ENCODE measurements at places on chromosomes 6 and 20.

DNA sequence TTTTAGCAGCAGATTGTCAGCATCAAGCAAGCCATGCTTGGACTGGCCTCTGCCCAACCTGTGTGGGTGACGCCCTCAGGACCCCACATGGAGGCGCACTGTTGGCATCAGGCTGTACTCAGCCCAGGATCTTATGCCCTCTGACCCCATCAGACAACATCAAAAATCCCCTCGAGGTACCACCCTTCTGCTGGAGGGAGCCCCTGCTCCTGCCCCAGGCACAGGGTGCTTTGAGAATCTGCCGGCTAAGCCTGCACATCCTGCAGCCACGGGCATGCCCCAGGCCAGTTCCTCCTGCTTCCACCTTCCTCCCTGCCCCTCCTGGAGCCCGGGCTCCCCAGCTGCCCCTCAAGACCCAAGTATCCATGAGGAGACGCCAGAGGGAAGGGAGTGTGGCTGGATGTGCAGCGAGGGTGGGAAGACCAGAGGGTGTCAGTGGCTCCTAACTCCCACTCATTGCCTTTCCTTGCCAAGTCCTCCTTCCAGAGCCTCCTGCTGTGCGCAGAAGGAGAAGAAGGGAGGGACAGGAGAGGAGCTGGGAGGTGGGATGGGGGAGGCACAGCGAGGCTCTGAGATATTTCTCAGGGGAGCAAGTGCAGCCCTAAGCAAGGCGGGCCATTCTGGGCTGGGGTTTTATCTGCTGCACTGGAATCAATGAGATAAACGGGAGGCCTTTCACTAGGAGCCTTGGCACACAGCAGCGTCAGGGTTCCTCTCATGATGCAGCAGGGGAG lies 77.4 kb upstream of the CST7 start:
- DNase-seq: no peak

DNA sequence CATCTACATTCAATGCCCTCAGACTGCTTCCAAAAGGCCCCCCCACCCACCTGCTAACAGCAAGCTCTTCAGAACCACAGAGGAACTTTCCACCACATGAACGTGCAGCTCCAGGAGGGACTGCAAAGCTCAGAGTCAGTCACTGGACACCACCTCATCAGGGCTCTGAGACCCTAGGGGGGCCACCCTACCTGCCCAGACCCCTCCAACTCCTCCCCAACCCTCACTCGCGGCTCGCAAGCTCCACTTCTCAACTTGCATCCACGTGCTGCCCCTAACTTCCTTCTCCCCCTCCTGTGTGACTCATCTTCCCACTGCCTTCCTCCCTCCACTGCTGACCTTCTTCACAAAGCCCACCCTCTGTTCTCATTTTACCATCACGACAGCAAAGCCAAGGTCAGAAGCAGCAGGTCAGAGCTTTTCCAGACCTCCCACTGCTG lies 6.5 kb downstream of the MBOAT1 start:
- DNase-seq: no peak

- DNase-seq: peak; percentile 61
These were observed 219.3 kb downstream of the ARHGAP18 start for GRCh38 chr6:129490521-129491255.

DNA sequence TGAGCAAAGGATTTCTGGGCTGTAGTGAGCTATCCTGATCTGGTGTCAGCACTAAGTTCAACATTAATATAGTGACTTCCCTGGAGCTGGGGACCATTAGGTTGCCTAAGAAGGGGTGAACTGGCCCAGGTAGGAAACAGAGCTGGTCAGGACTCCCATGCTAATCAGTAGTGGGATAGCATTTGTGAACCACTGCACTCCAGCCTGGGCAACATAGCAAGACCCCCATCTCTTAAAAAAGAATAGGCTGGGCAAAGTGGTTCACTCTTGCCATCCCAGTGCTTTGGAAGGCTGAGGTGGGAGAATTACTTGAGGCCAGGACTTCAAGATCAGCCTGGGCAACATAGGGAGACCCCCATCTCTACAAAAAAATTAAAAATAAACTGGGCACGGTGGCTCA lies 39.3 kb downstream of the BAK1 start:
- DNase-seq: no peak

GRCh38 chr6:150510576-150510975 lies 89.1 kb upstream of the PLEKHG1 start:
- DNase-seq: no peak

GRCh38 chr6:126233192-126233591 lies 106.7 kb upstream of the CENPW start:
- DNase-seq: no peak

DNA sequence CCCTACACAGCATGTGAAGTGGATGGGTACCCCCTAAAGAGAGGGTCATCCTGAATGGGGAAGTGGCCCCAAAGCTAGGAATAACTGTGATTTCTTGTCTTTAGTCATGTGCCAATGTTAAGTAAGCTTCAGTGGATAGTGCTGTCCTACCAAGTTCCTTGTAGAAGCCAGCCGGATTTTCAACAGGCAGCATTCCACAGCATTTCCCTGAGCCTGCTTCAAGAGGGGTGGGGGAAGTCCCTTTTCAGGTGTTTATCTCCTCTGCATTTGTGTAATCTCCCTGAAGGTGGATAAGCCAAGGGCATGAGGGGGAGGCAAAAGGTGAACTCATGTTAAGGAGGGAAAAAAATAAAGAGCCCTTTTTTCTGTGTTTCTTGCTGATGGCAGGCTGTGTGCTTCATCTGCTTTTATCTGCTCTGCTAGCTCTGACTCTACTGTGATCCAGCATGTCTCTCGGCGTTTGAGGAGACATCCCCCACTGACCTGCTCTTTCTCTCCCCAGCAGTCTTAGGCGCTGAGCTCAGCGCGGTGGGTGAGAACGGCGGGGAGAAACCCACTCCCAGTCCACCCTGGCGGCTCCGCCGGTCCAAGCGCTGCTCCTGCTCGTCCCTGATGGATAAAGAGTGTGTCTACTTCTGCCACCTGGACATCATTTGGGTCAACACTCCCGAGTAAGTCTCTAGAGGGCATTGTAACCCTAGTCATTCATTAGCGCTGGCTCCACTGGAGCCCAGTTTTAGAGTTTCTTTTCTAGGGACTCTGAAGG lies 1.9 kb downstream of the EDN1 start:
- DNase-seq: no peak

GRCh38 chr6:157551041-157551832 lies 170.2 kb downstream of the ZDHHC14 start:
- DNase-seq: no peak

DNA sequence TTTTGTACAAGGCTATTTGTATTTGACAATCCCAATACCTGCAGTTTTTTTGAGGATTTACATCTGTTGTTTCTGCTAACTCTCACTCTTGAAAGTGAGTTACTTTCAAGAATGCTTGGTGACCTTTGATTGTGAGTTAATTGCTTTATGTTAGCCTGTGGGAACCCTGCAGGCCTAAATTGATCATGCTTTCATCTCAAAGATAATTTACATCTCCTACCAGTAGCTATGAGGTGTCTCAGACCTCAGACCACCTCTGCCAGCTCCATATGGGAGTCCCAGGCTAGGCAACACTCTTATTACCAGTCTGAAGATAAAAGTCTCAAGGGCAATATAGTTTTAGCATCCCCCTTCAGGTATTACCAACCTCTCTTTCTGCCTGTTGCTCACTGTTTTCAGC lies 116.4 kb upstream of the THEMIS start:
- no peak for DNase-seq

- no peak for DNase-seq
These were observed 6.9 kb downstream of the RSPO4 start for GRCh38 chr20:995170-995569.

- DNase-seq: no peak
These were observed 54.6 kb downstream of the FYN start for GRCh38 chr6:111818539-111819226.

GRCh38 chr6:7879980-7880717 lies 30.4 kb downstream of the TXNDC5 start:
- no peak for DNase-seq

DNA sequence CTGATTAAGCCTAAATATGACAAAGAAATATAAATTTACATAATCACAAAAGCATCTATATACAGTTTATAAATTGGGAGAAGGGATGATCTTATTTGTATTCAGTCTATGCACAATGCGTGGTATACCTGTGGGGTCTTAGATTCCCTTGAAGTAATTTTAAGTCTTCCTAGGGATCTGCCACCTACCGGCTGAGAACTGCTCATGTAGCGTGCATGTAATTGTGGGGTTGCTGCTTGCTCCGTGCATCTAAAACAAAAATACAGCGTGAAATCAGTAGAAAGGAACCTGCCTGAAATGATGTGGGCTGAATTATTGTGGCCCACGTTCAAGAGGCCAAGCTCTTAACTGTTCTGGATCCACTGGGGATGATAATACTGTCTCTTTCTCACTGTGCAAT lies 187.3 kb downstream of the MBOAT1 start:
- DNase-seq: no peak

- DNase-seq: no peak
These were observed 331.6 kb upstream of the NT5E start for GRCh38 chr6:85118233-85118632.

- DNase-seq: no peak
These were observed 1.4 kb downstream of the MTCL3 start for GRCh38 chr6:127517693-127518092.

DNA sequence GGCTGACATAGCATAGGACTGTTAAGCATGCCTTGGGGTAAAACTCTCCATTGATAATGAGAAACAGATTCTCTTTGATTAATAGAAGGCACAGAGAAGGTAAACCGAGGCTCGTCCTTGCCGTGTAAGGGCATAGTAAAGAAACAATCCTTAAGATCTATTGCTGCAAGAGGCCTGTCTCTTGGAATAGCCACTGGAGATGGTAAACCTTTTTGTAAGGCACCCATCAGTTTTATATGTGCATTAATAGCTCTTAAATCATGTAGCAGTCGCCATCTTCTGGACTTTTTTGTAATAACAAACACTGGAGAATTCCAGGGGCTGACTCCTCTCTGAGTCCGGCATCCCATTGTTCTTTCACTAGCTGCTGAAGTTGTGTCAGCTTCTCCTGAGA lies 8.4 kb upstream of the ABHD12 start:
- DNase-seq: no peak

GRCh38 chr20:50013976-50014375 lies 31.2 kb downstream of the SNAI1 start:
- no peak for DNase-seq

- no peak for DNase-seq
These were observed 122.8 kb downstream of the TASP1 start for GRCh38 chr20:13515796-13516558.

GRCh38 chr20:62117362-62117646 lies 5.0 kb upstream of the LSM14B start:
- no peak for DNase-seq

- no peak for DNase-seq
These were observed 59.0 kb downstream of the ANKRD60 start for GRCh38 chr20:58169450-58169849.

DNA sequence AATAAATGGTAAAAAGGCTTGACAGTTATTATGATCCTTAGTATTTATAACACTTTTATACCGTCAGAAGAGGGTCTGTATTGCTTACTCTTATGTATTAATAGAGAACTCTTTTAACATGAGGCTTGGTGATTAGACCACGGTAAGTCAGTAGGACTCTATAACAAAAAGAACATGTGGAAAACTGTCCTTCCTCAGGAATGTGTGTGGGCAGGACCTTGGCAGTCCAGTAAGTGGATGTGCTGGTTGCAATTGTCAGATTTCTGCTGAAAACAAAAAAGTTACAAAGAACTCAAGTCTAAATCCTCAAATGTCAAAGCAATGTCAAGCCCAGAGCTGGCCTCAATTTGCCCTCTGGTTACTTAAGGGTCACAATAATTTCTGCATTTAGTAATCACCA lies 81.1 kb downstream of the PLCG1 start:
- no peak for DNase-seq

GRCh38 chr6:10561611-10562199 lies 40.6 kb downstream of the GCNT2 start:
- DNase-seq: no peak

GRCh38 chr6:130560231-130560630 lies 194.4 kb downstream of the TMEM200A start:
- no peak for DNase-seq

DNA sequence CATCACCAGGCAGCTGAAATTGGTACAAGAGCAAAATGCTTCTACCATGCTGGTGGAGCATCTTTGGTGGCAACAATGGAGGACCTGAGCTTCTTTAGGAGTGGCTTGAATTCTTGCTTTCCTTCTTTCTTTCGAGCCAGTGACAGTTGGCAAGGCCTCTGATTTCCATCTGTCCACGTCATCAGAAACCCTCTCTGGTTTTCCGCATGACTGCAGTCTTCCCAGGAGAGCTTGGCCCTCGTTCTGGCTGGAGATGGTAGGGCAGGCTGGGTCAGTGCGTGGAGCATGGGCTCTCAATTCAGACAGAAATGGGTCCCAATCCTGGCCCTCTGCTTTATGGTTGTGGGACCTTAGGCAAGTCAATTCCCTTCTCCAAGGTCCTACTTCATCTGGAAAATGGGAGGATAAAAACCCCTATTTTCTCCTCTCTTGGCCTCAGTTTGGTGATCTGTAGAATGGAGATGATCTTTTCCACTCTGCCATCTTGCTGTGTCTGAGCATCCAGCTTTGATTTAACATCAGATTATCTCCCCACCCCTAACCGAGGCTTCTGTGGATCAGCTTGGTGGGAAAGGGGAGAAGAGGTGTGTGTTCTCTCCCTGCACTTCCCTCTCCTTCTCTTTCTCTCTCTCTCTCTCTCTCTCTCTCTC lies 3.6 kb upstream of the BPIFB1 start:
- DNase-seq: no peak

GRCh38 chr6:5080574-5080973 lies 4.6 kb upstream of the PPP1R3G start:
- DNase-seq: no peak

- no peak for DNase-seq
These were observed 223.6 kb downstream of the TTLL2 start for GRCh38 chr6:167548451-167548850.

DNA sequence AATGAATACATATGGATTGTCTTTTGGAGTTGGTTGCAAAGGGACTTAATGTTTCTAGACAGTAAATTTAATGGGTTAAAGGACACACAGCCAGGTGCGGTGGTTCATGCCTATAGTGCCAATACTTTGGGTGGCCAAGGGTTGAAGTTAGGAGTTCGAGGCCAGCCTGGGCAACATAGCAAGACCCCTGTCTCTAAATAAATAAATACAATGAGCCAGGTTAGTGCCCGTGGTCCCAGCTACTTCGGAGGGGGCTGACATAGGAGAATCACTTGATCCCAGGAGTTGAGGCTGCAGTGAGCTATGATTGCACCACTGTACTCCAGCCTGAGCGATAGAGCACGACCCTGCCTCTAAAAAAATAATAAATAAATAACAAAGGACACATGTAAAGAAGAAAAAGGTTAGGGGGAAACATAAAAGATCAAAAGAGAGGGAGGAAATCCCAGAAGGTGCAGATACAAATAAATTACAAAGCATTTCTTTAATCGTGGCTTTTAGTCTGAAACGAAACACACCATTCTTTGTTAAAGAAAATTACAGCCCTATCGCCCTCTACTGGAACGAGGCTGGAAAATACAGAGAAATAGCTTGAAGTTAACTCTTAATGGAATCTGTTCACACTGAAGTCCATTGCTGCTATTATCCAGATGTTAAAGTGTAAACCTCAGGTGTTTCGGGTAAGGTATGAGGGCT lies 42.6 kb upstream of the SCML4 start:
- DNase-seq: no peak
